Foreskin keratinocyte (primary cell): ENCODE measurements at places on chromosomes 1 and 21. TPM values are rescaled to one million over a fixed set of nuclear protein-coding genes. Genes with fewer than 3 reads are reported as not detected.

THEMIS2 gene
- total RNA-seq = 2.1 and 2.3 TPM in 2 replicates

- DNase-seq = no peak
These were observed 68.7 kb downstream of the DNTTIP2 start for GRCh38 chr1:93810316-93810715.

- DNase-seq = peak; percentile 92
These were observed 812 bp downstream of the NBPF1 start for GRCh38 chr1:16612332-16613172.

DNA sequence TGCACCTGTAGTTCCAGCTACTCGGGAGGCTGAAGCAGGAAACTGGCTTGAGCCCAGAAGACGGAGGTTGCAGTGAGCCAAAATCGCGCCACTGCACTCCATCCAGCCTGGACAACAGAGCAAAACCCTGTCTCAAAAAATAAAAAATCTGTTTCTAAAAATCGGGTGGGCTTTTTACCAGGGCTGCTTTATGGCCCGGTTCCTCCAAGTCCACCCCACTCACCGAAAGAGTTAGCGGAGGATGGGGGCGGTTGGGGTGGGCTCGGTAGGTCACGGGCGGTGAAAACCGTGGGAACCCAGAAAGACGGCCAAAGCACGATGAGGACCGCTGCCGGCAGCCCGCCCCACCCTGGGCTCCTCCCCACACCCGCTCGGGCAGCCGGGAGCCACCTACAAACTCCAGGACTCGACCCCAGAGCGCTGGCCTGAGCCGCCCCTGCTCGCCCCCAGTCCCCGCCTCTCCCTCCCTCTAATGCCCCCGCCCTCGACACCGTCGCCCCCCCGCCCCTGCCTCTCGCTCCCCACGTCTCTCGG is 846 bp upstream of the PER3 start:
- DNase-seq = no peak

GRCh38 chr1:117644696-117645311 is 39.0 kb downstream of the TENT5C start:
- DNase-seq = no peak

WNT3A gene
- 0.04 TPM in 1 of 2 replicates, not detected in the other for total RNA-seq

ZNF648 gene
- total RNA-seq = not detected in 2 replicates

ERICH3 gene
- not detected in 2 replicates for total RNA-seq

ADGRL2 gene
- 9.8 and 15.0 TPM in 2 replicates for total RNA-seq

DNA sequence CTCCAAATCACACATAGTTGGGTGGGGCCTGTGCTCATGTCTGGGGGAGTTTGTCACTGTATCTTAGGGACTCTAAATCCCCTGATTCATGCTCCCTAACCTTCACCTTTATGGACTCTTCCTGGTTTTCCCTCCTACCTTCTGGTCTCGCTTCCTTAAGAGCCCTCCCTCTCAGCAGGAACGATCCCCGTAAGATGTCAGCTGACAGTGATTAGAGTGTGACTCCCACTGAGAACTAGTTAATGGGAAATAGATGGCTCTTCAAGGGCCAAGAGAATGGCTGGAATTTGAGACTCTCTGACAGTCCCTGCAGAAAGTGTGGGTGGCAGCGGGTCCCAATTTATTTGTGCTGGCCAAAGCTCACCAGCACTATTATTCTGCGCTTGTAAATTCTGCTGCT is 22.0 kb downstream of the LYPD8 start:
- DNase-seq = no peak

PPFIA4 gene
- 0.25 and 0.99 TPM in 2 replicates for total RNA-seq

GRCh38 chr1:59062743-59063142 is 234.2 kb upstream of the FGGY start:
- peak; percentile 71 for DNase-seq

TENT5C gene
- total RNA-seq = 0.07 and 0.11 TPM in 2 replicates

GRCh38 chr1:2544875-2545640 is 11.1 kb upstream of the TNFRSF14 start:
- DNase-seq = no peak

TMPRSS15 gene
- total RNA-seq = not detected in 2 replicates

DNA sequence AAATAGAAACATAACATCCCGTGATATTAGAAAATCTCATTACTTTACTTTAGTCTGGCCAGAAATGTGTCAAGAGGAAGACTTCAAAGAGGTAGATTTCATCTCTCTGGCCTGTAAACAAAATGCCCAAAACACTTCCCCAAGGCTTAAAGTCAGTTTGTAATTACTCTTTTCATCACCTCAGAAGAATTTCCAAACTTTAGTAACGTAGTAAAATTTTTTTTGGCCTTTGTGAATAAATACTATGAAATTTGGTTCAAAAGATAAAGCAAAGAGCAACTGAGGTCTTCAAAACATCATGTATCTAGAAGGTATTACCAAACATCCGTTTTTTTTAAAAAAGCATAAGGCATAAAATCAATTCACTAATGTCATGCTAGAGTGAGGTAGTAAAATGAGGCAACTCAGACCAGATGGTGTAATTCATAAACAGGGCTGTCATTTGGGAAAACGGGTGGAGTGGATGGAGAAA is 51.4 kb downstream of the LEPR start:
- no peak for DNase-seq

GRCh38 chr1:223702735-223703667 is 9.3 kb upstream of the CAPN2 start:
- no peak for DNase-seq

RGSL1 gene
- not detected in 2 replicates for total RNA-seq

APOBEC4 gene
- total RNA-seq = not detected in 2 replicates

DNA sequence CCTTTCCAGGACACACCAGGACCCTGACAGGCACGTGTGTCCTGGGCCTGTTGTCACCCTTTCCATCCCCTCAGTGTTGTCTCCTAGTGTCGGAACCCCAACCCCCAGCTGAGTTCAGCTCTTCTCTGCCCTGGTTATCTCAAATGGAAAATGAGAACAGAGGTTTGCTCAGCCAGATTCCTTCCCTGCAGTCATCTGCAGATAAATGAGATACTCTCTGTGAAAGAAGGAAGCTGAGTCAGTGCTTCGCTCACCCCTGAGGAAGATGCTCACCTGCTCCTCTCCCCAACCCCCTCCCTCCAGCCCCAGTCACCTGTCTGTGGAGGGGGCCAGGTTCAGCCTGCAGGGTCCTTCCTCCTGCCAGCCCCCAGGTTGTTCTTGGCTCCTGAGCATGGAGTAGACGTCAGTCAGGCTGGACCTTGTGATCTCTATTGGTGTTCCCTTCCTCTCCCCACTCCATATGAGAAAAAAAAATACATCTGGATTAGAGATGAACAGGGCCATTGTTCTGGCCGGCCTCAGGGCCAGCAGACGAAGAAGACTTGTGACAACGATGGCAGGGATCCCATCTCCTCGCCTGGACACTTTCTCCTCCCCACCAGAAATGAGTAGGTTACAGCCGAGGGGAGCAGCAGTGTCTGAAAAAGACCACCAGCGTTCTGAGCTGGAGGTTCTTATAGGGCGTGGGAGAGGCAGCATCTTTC is 20.9 kb downstream of the PHGDH start:
- DNase-seq = peak; percentile 33

- DNase-seq = no peak
These were observed 4.6 kb downstream of the KCNC4 start for GRCh38 chr1:110214454-110215404.

HTR6 gene
- total RNA-seq = not detected in 2 replicates

GRCh38 chr1:174794861-174795260 is 204.9 kb upstream of the CACYBP start:
- DNase-seq = no peak

OR2T33 gene
- not detected in 2 replicates for total RNA-seq

CCDC17 gene
- 0.46 and 0.48 TPM in 2 replicates for total RNA-seq

GPA33 gene
- not detected in 2 replicates for total RNA-seq

TCHHL1 gene
- not detected in 2 replicates for total RNA-seq

DNA sequence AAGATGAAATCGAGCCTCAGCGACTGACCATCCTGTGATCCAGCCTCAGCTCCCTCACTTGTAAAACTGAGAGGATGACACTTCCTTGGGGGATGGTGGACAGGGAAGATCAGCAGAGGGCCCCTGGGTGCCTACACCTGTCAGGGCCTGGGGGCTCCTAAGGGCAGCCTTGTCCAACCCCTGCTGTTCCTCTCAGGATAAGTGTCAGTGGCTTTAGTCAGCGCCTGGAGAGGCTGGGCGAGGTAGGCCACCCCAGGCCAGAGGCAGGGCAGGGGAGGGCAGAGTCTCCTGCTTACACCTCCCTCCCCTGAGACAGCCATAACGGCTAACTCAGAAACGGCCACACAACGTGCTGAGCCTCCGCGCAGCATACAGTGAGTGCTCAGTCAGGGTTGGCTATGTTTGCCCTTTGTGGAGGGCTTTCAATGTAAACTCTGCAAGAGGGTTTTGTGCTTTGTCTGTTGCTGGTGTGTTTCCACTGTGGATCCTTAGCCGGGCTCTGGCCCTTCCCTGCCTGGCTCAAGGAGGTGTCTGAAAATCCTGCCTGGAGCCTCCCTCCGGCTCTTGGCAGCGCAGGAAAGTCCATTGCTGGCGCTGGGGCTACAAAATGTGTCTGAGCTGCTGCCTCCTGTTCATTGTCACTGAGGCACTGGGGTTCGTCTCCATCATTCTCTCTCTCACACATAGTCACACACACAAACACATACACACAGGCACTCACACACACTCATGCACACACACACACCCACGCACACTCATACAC is 588.4 kb downstream of the PTPRU start:
- no peak for DNase-seq

LHX8 gene
- not detected in 2 replicates for total RNA-seq

GRCh38 chr1:2801535-2802291 is at the start of gene TTC34:
TTC34 (minus strand) TSS chr1:2801693; CDS start chr1:2800827, 866 bp downstream.
- no peak for DNase-seq

- DNase-seq = peak; percentile 66
These were observed 76.8 kb upstream of the IVNS1ABP start for GRCh38 chr1:185393815-185394214.
